Thoracic aorta (tissue), 2 donors: ENCODE measurements at places on chromosomes 6 and 20.
A peak's percentile ranks its signal among the peaks of the same experiment; 100 is the strongest.

DNA sequence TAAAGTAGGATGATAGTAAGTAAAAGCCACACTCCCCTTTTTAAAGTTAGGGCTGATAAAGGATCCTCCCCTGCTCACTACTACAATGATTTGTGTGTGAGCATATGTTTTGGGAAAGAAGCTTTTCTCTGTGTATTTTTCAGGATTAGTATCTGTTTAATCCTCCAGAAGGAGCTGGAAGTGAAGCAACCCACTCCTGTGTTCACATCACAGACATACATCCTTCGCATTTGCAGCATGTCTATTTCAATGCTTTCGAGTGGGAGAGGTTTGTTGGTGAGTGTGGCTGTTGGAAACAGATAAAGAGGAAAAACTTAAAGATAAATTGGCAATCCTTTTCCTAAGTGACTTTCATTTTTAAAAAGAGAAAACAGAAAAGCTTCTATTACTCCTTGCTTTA is 31.6 kb upstream of the RGS17 start:
- no peak for DNase-seq

- DNase-seq = peak; percentile 30
These were observed 107.4 kb upstream of the TENT5A start for GRCh38 chr6:81859884-81860283.

GRCh38 chr6:168884646-168885086 is 369.0 kb downstream of the THBS2 start:
- no peak for DNase-seq

DNA sequence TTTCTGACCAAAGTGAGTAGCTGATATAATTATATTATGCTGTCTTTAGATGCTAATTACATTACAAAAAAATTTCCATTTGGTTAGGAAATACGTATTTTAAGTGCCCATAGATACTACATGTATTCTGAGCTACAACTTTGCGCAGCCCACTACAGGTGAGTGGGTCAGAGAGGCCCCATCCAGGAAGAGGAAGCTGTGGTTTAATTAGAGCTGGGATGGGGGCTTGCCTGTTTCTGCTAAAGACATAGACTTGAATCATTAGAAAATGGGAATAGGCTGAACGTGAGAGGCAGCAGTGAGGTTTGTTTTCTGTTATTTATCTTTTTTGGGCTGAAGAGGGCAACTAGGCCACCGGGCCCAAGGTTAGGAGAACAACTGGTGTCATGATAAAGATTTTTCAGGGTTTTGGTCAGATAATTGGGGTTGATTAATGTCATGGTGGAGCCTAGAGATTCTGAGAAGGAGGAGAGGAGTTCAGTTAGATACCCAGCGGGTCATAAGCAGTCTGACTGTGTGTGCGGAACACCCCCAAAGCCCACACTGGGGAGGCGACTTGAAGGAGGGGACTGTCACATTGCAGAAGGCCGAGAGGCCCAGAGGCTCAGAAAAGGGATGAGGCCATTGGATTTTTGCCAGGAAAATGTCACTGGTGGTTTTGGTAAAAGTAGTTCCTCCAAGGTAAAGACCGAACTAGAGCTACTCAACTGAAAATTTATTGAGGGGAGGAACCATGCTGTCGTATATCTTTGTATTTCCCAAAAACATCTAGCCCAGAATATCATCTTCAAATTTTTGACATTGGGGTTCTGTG is 14.5 kb upstream of the IRF4 start:
- no peak for DNase-seq

DNA sequence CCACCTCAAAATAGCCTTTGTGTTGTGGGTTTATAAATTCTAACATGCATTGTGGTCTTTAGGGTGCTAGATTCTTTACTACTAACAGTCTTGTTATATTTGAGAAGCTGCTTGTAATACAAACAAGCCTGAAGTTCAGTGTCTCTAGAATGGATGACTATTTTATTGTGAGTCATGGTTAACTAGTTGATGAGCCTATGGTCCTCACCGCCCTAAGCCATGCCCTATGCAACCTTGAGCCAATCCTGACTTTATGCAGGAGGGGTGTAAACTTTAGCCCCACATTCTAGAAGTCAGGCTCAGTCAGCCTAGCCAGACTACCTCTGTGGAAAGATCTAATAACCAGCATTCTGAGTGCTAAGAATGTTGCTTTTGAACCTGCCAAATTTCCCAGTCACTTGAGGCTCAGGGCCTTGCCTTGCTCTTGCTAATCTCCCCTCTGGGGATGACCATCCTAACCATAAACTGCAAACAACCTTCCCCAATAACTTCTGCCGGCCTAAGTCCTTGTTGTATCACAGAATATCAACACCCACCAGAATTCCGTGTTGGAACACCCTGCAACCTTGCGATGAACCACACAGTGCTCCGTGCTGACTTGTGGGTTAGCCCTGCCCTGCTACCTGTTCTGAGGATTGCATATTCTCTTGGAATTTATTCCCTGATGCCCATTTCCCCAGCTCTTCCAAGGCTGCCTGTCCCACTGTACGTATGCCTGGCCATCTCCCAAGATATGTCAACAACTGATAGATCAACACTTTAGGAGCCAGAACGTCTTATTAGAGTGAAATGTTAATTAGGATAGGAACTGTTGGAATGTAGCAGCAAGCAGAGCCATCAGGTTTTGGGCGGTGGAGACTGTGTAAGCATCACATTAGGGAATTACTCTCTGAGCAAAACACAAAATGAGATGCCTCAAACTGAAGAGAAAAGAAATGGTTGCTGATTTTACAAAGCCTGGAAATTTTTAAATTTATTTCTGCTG is 71.7 kb upstream of the CEP85L start:
- no peak for DNase-seq

DNA sequence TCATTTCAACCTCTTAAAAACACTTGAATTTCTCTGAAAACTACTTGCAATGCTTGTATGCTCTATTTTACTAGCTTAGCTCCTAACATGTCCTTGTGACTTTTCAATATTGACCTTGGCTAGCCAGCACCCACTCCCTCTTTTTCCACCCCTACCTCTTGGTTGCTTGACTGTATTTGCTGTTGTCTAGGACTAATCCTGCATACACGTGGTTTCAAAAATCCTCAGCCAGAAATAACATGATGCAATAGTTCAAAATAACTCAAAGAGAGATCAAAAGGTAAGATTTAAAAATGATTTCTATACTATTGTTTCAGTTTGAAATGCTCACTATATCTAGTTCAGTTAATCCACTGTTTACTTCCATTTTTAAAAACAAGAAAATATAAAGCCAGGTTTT is 102.3 kb upstream of the TBX18 start:
- DNase-seq = no peak

- no peak for DNase-seq
These were observed 3.4 kb downstream of the SERAC1 start for GRCh38 chr6:158164579-158165170.

DNA sequence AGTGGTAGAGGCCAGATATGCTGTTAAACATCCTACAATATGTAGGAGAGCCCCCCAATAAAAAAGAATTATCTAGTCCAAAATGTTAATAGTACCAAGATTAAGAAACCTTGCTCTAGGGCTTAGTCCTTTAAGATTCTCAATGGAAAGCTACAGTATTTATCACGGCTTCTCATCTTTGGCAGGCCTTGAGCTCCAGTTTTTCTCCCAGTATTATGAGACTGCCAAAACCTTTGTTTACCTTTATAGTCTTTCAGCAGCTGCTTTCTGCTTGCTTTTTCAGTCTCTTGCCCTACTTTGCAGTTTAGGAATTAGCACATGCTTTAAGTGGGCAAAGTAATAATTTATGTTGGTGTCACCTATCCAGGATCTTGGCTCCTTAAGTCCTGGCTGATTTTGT is 59.7 kb downstream of the NHLRC1 start:
- no peak for DNase-seq

- no peak for DNase-seq
These were observed 129.7 kb downstream of the FAXC start for GRCh38 chr6:99219788-99220187.

DNA sequence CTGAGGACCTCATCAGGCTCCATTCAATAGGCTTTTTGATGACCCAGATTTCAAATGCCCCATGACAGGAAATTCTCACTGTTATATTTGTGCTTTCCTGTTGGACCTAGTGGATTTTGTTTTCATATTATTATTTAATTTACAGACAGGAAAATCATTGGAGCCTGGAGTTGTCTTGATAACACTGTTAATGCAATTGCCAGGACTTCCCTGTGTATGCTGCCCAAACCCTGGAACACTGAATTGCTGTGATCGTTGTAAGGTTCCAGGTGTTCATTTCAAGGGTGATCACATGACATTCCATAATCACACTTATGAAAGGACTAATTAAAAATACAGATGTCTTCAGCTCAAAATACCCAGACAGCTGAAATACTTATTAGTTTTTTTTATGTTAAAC is 783.2 kb downstream of the DHX35 start:
- DNase-seq = no peak

DNA sequence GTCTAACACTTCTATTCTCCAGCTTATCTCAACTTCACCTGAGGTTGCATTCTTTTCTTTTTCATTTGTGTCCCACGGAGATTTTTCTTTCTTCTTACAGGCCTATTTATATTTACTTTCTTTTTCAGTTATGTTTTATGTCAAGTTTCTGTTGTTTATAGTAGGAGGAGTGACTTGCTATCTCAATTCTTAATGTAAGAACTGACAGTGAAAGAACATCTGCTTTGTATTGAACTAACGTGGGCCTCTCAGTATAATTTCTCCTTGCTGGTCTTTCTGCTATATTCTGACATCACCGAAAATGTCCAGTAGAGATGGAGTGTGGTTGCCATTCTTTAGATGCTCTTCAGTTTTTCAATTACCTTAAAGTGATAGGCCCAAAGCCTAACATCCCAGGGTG is 521.7 kb downstream of the EPM2A start:
- no peak for DNase-seq

GRCh38 chr6:54243699-54244098 is 64.5 kb upstream of the TINAG start:
- no peak for DNase-seq

GRCh38 chr20:62892348-62893304 is 31.0 kb upstream of the TCFL5 start:
- no peak for DNase-seq

GRCh38 chr6:28587746-28588075 is 62.0 kb downstream of the GPX5 start:
- no peak for DNase-seq

DNA sequence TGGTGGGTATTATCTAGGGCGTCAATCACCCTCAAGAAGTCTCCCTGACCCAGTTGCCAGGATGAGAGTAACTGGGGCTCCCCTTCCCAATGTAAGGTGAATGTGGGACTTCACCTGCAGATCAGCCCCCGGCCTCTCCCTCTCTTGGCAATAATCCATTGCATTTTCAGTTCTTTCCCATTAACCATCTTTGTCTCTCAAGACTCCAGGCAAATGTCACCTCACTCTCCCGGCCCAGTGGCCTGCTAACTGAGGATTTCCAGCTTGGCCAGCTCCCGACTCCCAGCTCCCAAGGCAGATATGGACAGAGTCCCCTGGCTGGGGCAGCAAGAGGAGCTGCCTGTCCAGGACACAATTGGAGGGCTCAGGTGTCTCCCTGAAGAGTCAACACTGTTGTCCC is 7.3 kb downstream of the ETV7 start:
- no peak for DNase-seq

- no peak for DNase-seq
These were observed 35.4 kb downstream of the WDR27 start for GRCh38 chr6:169666441-169666840.

GRCh38 chr20:12068121-12068520 is 150.4 kb downstream of the BTBD3 start:
- no peak for DNase-seq

DNA sequence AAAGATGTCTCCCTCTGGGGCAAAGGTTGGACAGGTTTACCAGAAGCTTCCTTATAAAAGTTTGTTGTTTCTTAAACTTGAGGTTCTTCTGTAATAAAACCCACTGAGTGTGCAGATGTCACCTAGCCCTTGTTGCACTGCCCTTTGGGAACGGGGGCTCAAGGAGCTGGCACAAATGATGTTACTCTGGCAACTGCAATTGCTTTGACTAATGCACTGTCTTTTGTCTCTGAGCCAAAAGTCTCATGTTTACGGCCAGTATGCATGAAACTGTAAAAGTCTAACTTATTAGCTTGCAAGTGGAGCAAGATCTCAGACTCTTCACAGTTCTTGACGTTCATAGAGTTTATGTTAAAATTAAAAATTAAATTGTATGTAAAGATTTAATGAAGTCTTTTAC is 655.7 kb downstream of the EPHA7 start:
- no peak for DNase-seq

DNA sequence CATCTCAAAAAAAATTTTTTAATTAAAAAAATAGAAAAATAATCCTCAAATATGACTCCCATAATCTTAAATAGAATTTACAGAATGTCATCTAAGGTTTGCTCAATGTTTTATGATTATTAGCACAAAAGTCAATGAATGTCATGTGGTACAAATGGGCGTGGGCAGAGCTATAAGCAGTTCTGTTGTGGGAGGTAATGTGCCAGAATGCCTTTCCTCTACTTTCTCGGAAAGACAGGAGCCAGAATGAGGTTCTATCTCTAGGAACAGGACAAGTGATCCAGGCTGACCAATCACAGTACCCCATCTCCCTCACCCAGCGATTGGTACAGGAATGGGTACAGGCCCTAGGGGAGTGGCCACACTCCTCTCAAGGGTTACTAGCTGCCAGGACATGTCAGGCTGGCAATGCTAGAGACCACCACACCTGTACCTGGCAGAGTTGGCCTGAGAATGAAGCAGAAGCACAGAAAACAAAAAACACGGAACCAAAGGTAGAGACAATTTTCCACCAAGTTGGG is 15.1 kb downstream of the RALGAPA2 start:
- no peak for DNase-seq

- no peak for DNase-seq
These were observed 10.6 kb downstream of the PCIF1 start for GRCh38 chr20:45944965-45945677.

GRCh38 chr20:25073544-25073943 is 8.4 kb downstream of the VSX1 start:
- DNase-seq = no peak

GRCh38 chr6:119037941-119038623 is 40.4 kb downstream of the FAM184A start:
- no peak for DNase-seq
